GM23338 (cell line): ENCODE measurements at places on chromosomes 5 and 9.

GRCh38 chr5:21623831-21624230, 1229.3 kb downstream of the CDH12 start:
- DNase-seq = no peak

- DNase-seq = no peak
Measured at GRCh38 chr5:1542781-1543180, 19.0 kb upstream of the LPCAT1 start.

- DNase-seq = no peak
Measured at GRCh38 chr9:33131790-33132772, 35.1 kb downstream of the B4GALT1 start.

DNA sequence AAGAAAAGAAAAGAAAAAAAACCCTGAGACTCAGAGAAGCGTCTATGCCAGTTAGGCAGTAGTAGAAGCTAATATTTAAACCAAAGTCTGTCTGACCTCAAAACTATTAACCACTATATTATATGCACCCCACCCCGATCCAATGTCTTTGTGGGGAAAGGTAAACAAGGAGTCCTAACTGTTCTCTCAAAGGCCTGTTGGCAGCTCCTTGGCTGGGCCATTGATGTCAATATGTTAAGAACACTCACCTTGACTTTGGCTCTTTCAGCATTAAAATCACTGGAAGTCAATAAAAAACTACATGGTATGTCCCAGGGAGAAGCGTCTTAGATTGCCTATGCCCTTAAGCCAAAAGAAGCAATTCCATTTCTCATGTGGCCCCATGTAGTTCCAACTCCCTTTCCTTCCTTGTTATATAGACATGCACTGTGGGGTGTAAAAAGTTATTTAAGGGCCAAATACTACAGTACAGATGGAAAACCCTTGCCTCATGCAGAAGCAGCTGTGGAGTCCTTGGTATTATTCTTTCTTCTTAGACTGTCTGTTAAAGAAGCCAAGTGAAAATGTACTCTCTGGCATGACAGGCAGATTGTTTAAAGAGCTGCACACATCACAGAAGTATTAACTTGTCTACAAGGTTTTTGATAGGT, 308.6 kb upstream of the RPS23 start:
- DNase-seq = no peak

DNA sequence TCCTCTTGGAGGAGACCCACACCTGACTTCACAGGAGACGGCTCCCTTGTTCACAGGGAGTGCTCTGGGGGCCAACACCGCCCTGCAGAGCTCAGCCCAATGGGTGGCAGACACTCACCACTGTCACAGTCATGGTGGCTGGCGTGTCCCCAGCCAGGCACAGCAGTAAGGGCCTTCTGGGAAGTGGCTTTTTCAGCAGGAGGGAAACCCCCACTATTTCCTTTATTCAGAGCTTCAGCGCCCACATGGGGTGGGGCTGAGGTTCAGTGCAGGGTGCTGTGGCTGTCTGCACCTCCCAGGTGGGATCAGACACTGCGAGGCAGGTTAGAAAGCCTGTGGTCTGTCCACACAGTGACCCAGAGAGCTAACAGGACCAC, 3.6 kb upstream of the SNAPC4 start:
- no peak for DNase-seq

GRCh38 chr9:123416176-123416575, 60.2 kb downstream of the CRB2 start:
- DNase-seq = no peak

GRCh38 chr9:93010704-93011103, 47.8 kb upstream of the SUSD3 start:
- DNase-seq = no peak

DNA sequence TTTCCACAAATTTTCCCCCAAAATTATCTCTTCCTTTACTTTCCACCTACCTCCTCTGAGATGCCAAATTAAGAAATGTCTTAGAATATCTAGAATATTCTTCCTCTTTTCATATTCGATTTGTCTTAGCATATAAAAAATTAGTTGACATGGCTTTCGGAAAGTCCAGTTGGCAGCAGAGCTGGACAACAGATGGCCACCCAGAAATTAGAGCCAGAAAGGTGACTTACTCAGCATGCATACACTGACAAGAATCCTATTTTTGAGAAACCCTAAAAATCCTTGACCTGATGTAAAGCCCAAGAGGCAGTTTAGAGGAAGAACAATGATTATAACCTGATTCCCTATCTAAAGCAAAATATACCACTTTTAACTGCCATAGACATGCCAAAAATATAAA, 22.0 kb downstream of the TMEM167A start:
- DNase-seq = no peak

DNA sequence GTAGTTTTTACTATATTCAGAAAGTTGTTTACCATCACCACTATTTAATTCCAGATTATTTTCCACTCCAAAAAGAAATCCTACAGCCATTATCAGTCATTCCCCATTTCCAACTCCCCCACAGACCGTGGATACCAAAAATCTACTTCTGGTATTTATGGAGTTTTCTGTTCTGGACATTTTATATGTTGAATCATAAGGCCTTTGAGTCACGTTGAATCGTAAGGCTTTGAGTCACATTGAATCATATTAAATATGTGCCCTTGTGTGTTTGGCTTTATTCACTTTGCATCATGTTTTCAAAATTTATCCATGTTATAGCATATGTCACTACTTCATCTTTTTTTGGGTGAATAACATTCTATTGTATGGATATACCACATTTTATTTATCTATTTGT, 454.1 kb upstream of the NUDT12 start:
- no peak for DNase-seq

DNA sequence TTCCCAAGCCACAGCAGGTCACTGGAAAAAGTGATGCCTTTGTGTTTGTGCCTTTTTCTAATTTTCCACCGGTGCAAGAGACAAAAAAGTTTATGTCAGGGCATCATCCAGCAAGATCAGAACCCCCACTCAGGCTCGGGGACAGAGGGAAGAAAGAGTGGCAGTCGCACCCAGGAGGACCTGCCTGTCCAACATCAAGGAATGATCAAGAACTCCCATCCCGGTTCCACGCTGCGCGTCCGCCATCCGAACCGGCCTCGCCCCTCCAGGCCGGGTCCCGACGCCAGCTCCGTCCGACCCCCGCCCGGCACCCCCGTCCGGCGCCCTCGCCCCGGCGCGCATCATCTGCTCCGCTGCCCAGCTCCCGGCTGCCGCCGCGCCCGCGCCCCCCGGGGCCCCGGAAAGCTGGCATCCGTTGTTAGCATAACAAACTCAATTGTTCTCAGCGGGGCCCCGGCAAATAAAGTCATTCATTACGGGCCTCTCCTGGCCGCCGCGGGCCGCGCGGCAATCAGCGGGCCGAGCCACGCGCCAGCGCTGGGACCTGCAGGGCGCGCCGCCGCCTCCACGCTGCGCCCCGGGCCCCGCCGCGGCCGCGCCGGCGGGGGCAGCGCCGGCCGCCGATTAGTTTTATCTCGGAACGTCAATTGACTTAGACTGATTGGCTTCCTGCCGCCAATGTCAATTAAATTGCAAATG, 48.1 kb downstream of the PAX5 start:
- peak; percentile 86 for DNase-seq
